ENCODE measurements at places on chromosomes 16 and 17.

- no peak for DNase-seq
Measured at GRCh38 chr16:89453501-89454321, 36.6 kb downstream of the ANKRD11 start.

DNA sequence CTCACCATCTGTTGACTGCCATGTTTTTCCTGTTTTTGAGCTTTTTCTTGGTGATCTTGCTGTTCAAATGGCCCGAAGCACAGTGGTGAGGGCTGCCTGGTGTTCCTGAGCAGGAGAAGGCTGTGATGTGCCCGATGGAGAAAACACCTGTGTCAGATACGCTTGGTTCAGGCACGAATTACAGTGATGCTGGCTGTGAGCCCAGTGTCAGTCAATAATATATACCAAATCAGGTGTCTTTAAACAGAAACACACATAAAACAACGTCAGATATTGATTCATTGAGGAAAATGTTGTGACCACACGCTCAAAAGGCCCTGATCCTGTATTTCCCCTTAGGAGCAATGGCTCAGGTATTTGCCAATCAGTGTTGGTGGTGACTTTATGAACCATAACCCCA, 111.7 kb downstream of the SDR42E1 start:
- DNase-seq = no peak

GRCh38 chr17:75105126-75106080, 4.4 kb upstream of the ARMC7 start:
- DNase-seq = peak; percentile 22

DNA sequence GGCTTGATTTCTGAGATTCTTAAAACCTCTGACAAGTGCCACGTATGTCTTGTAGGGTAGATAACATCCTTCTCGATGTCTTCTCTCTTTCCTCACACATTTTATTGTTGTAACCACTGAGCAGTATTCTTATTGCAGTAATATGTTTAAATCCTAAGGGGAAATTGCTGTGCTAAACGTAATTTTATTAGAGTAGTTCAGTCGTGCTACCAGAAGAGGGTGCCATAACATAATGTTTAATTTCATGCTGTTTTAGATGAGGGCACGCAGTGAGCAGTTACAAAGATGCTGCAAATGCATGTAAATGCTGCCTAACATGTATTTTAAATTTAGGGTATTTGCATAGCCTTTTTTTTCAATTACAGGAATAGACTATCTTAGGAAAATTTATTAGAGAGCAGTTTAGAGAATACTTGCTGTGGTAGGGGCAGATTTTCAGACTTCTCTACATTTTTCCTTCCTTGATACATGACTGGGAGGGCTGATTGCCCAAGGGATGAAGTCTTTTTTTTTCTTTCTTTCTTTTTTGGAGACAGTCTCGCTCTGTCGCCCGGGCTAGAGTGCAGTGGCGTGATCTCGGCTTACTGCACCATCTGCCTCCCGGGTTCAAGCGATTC, 51.7 kb downstream of the GAN start:
- no peak for DNase-seq

- DNase-seq = no peak
Measured at GRCh38 chr16:56294579-56294978, 103.3 kb downstream of the GNAO1 start.

- DNase-seq = no peak
Measured at GRCh38 chr17:79057737-79058385, 16.8 kb upstream of the ENGASE start.

- DNase-seq = no peak
Measured at GRCh38 chr16:11402051-11402744, 56.9 kb downstream of the RMI2 start.

DNA sequence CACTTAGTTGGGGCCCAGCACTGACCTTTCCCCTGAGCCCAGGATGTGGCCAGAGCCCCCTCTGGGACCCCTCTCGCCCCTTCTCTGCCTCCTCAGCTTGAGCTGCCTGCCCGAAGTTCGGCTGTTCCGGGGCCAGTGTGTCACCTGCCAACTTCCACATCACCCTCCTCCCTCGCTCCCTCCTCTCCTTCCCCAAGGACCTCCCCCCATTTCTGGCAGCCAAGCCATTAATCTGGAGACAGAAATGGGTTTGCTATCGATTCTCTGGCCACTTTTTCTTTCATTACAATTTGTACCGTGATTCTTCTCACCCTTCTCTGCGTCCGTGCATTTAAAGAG, 8.8 kb upstream of the ADAM11 start:
- no peak for DNase-seq

DNA sequence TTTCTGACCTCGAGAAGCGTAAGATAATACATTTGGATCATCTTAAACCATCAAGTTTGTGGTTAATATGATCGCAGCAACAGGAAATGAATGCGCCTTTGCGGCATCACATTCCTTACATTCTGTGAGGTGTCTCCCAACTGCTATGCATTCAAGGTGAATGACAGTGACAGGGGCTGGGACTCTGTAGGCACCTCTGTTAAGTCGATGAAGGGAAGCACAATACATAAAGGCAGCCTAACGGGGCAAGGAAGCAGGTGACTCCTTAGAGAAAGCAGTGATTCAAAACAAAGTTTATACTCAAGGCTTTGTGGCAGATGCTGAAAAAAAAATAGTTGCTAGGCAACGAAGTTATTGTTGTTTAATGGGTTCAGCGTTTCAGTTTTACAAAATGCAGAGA, 21.6 kb upstream of the EVPL start:
- no peak for DNase-seq

All from hypothalamus (tissue), 51 donors.